ENCODE measurements at places on chromosomes 11 and 22.

GRCh38 chr11:97614606-97615005, 1224.8 kb downstream of the JRKL start:
- no peak for DNase-seq

DNA sequence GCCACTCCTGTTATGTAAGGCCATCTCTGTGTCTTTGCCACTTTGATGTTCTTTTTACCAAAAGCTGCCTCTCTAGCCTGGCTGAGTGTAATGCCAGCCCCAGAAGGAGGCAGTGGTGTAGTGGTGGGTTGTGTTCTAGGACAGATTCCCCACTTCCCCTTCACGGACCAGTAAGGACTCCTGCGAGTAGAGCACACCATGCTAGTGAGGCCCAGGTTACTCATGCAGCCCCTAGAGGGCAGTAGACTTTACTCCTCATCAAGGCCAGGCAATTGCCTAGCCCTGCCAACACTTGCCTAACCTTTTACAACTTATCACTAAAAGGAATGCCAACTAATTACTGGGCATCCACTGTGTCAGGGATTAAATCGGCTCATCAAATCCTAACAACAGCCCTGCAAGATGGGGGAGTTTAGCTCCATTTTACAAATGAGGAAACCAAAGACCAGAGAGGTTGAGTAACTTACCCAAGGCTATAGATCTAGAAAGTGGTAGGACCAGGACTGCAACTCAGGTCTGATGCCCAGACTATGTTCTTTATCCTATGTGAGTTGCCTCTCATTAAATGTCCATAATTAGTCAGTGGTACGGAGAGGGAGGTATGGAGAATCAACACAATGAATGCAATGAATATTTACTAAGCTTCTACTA, 75.3 kb downstream of the APIP start:
- peak; percentile 0 for DNase-seq

GRCh38 chr11:57644748-57645688, 4.7 kb downstream of the YPEL4 start:
- peak; percentile 36 for DNase-seq

- DNase-seq = peak; percentile 27
Observed at GRCh38 chr11:47616726-47617416, 22.7 kb upstream of the C1QTNF4 start.

- no peak for DNase-seq
Observed at GRCh38 chr22:45757936-45758335, 86.3 kb downstream of the ATXN10 start.

DNA sequence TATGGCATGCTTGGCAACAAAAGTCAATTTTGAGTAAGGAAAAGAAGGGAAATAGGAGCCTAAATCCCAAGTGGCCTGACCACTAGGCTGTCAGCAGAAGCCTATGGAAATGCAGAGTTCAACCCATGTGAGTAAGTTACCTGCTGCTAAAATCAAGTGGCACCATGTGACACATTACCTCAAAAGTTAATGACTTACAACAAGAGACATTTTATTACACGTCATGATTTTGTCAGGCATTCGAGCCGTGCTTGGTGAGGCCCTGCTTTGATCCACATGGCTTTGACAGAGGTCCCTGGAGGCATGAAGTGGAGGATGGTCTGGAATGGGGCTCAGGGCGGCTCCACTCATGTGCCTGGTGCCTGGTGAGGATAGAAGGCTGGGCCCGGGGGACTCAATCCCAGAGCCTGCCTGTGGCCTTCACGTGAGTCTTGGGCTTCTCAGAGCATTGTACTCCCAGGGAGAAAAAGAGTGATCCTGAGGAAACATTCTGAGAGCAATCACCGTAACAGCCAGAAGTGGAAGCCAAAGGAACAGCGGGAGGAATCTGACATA, 339.1 kb upstream of the B3GAT1 start:
- DNase-seq = no peak

DNA sequence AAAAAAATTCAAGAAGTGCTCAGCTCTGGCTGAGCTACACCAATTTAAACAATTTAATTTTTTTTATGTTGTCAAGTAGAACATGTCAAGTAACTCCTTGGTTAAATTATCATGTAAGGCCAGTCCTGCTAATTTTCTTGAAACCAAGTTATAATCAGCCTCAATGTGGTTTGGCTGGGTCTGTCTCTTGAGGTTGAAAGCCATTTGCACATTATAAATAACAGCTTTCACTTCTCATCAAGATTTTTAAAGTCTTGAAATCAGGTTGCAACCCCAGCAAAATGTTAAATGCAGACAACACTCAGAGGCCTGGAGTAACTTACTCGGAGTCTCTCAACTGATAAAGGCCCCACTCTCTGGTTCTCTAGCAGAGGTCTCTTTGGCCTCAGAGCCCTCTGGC, 324.4 kb downstream of the BRD1 start:
- no peak for DNase-seq

GRCh38 chr11:1260023-1260501, 37.2 kb downstream of the MUC5B start:
- DNase-seq = no peak

GRCh38 chr11:34650528-34650927, 29.6 kb downstream of the EHF start:
- no peak for DNase-seq

GRCh38 chr11:25733777-25734176, 598.2 kb upstream of the ANO3 start:
- DNase-seq = no peak

DNA sequence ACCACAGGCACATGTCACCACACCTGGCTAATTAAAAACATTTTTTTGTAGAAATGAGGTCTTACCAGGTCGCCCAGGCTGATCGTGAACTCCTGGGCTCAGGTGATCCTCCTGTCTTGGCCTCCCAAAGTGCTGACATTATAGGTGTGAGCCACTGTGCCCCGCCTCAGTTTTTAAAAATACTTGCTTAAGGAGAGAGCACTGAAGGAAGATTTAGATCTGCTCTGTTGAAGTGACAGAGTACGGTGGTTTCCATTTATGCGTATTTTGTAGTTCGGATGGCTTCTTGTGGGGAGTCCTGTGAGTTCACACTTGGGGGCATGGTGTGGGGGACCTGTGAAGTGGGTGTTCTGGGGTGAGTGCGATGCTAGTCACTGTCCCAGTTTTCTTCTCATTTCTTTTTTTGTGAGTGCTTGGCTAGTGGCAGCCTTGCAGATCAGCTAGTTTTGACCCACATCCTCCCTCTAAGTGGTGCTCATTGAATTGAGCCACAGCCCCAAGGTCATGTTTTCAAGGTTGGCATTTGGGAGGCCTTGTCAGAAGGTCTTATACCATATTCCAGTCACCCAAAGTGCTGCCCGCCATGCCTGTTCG, 31.5 kb downstream of the PTPRJ start:
- DNase-seq = no peak

DNA sequence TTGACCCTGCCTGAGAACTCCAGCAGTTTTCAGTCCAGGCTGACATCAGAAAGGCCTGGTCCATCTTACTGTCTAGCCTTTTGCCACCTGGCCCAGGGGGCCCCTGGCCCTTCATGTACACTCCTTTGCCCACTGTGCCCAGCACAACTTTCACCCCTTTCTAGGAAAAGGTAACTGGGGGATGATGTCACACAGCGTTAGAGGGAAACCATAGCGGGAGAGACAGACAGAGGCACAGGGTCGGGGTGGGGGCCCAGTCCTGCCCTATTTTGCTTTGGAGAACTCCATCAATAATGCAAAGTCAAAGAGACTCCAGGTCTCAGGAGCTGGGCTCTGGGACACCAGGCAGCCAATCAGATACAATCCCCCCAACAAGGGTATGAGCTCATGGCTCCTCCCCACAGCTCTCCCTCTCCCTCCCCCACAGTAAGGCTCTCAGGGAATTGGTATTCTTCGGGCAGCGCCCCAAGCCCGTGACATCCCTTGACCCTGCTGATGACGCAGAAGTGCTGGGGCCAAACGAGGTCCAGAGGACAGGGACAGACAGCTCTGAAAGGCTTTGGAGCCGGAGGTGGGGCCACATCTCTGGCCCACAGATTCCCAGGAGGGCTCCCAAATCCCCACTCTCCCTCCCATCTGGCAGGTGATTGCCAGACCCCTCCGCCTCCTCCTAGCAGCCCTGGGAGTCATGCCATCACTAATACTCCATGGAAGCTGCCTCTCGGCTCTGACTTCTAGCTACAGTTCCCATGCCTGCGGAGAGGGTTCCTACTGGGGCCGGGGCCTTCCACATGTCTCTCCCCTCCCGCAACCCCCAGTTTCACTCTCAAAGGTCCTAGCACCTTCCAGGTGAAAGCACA, 5.9 kb downstream of the USP2 start:
- DNase-seq = no peak

GRCh38 chr22:31184015-31184414, 24.0 kb downstream of the RNF185 start:
- no peak for DNase-seq

GRCh38 chr22:36386351-36386899, 1.3 kb downstream of the MYH9 start:
- no peak for DNase-seq

DNA sequence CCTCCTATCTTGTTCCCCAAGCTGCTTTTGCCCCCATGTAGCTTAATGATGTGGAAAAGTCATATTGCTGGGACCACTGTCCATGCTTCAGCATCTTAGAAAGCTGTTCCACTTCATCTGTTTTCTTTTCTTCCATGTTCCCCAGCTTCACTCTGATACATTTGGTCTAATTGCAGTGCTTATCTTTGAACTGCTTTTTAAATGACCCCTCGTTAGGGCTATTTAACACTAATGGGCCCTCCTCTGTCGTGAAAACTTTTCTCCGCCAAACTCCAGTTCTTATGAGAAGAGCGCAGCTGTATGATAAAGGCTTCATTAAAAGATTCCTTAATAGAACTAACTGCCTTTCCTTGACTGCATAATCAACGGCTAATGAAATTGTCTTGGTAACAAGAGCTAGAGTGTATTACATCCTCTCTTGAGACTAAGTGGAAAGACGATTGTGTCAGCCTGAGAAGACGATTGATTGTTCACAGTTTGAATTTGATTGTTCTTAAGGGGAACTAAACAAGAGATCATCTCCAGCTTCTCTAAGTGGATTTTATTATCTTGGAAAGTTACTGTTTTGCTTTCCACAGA, 165.0 kb upstream of the MTNR1B start:
- DNase-seq = no peak

GRCh38 chr11:8828046-8828445, 82.9 kb upstream of the AKIP1 start:
- no peak for DNase-seq

GRCh38 chr22:48146426-48146825, 1384.0 kb downstream of the TBC1D22A start:
- DNase-seq = peak; percentile 57

DNA sequence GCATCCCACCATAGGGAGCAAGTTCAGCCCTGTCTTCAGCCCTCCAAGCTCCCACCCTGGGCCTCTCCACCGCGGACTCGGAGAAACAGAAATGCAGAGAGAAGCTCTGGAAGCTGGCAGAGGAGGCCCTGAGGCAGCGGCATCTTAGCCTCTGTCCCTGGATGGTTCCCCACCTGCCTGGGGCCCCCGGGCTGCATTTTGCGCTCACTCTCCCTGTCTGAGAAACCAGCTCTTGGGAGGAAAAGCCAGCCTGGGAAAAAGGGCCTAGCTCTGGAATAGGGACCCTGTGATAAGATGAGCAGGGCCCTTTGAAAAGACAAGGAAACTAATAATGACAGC, 12.0 kb upstream of the SPI1 start:
- no peak for DNase-seq

DNA sequence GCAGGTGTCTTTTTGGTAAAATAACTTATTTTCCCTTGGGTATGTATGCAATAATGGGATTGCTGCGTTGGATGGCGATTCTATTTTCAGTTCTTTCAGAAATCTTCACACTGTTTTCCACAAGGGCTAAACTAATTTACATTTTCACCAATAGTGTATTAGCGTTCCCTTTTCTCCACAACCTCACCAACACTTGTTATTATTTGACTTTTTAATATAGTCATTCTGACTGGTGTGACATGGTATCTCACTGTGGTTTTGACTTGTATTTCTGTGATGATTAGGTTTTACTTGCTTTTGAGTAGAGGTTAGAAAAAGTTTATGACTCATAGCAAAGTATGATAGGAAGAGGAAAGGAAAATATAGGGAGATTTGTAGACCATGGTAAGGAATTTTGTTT, 92.3 kb downstream of the DLG2 start:
- DNase-seq = no peak

DNA sequence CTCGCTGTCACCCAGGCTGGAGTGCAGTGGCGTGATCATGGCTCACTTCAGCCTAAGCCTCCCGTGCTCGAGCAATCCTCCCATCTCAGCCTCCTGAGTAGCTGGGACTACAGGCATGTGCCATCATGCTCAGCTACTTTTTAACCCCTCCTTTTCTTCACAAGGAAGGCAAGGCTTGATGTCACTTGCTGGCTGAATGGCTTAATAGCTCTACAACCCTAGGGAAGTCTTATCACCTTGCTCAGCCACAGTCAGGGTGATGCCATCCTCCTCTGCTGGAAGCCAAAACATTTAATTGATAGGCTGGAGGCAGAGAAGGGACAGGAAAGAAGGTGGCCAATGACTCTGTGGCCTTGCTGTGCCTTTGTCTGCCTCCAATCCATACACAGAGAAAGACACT, 131.9 kb downstream of the MED15 start:
- DNase-seq = no peak

- no peak for DNase-seq
Observed at GRCh38 chr11:83933008-83933407, 646.8 kb upstream of the CCDC90B start.

DNA sequence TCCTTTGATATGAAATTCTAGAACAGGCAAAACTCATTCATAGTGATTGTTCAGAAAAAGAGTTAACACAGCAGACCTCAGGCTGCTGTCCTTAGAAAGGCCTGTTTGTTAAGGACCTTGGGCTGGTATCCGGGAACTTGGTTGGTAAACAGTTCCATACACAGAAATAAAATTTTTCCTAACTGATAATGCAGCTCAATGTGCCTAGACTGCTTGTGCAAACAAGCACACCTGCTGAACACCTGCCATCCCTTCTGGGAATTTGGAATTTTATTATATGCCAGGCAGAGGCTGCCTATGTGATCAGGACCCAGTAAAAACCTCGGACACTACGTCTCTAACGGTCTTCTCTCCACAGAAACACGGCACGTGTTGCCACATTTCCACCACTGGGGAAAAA, 11.5 kb downstream of the THAP12 start:
- no peak for DNase-seq

GRCh38 chr11:18794956-18795355, 3.4 kb upstream of the PTPN5 start:
- DNase-seq = no peak

DNA sequence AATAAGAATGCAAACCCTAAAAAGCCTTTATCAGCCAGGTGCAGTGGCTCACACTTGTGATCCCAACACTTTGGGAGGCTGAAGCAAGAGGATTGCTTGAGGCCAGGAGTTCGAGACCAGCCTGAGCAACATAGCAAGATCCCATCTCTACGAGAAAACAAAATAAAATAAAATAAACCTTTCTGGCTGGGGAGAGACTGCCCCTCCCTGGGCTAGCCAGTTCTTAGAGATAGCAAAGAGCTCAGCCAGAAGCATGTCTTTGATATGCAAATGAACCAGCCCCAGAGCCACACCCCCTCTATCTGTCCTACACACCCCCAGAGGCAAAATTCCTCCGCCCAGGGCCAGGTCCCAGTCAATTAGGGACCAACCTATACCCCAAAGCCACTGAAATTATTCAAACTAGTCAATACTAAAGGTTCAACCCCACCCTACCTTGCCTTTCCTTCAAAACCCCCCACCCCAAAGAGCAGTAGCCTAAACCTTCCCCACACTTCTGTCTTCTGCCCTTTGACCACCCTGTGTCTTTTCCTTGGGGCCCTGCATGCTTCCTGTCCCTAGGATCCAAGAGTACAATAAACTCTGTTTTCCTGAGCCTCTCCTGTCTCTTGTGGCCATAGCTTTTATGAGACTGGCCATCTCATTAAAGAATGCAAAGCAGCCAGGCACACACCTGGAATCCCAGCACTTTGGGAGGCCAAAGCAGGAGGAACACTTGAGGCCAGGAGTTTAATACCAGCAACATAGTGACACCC, 37.3 kb upstream of the CXCR5 start:
- DNase-seq = no peak

Data from NCI-H1694 (cell line).